ENCODE measurements at places on chromosomes 6 and 20.

DNA sequence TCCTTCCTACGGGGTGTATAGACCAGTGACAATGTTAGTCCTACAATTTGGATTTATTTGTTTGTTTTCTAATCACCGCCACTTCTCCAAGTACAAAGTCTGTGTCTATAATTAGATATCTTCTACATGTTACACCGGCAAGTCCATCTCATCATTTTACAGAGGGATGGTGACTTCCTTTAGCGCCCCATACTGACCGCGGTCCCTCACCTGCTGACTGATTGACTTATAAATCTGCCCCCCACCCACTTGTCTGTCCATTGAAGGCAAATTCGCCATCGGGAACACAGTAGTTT lies 8.9 kb upstream of the NR2E1 start:
- DNase-seq: no peak

DNA sequence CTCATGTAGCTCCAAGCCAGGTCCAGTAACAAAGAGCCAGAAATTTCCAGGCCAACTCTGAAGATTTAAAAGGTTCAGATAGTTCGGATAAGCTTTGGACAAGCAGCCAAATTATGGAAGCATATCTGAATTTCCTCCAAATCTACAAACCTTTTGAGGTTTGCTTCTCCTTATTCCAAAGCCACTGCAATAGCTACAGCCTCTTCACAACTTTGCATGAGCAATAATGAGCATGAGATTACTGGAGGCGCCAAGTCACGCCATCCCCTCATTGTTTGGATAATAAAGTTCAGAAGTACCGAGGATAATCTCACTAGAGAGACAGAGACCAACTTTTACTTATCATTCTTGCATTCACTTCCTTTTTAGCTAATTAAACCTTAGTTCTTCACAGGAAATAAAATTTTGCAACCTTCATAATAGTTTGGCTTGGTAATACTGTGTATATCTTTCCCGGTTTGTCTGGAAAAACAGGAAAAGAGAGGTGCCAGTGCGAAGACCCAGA lies 329.6 kb upstream of the RSPO3 start:
- no peak for DNase-seq

GRCh38 chr20:61500791-61501321 lies 248.8 kb downstream of the CDH4 start:
- no peak for DNase-seq

GRCh38 chr6:97697456-97697855 lies 414.4 kb upstream of the MMS22L start:
- no peak for DNase-seq

- no peak for DNase-seq
Observed at GRCh38 chr6:91087908-91088307, 501.0 kb upstream of the MAP3K7 start.

GRCh38 chr6:28312939-28313338 lies 23.0 kb downstream of the ZSCAN31 start:
- no peak for DNase-seq

- no peak for DNase-seq
Observed at GRCh38 chr6:15376900-15377487, 131.1 kb downstream of the JARID2 start.

GRCh38 chr6:160128125-160128683 lies 6.6 kb downstream of the SLC22A1 start:
- no peak for DNase-seq

DNA sequence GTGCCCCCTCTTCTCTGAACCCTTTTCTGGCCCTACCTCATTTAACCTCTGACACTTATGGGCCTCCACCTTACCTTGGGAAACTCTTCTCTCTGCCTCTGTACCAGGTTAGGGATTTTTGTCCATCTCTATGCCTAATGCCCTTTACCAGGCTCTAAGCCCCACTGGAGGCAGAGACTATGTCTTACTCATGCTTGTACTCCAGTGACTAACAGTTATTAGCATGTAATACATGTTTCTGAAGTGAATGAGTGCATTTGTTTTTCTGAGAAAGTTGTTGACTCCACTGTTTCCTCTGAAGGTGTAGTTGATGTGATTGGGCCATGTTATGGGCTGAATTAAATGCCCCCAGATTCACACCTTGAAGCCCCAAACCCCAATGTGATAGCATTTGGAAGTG lies 234.3 kb downstream of the PACRG start:
- DNase-seq: no peak

GRCh38 chr6:109877028-109878004 lies 100.8 kb upstream of the GPR6 start:
- DNase-seq: no peak

- DNase-seq: no peak
Observed at GRCh38 chr20:1334370-1334731, 5.4 kb upstream of the SDCBP2 start.

DNA sequence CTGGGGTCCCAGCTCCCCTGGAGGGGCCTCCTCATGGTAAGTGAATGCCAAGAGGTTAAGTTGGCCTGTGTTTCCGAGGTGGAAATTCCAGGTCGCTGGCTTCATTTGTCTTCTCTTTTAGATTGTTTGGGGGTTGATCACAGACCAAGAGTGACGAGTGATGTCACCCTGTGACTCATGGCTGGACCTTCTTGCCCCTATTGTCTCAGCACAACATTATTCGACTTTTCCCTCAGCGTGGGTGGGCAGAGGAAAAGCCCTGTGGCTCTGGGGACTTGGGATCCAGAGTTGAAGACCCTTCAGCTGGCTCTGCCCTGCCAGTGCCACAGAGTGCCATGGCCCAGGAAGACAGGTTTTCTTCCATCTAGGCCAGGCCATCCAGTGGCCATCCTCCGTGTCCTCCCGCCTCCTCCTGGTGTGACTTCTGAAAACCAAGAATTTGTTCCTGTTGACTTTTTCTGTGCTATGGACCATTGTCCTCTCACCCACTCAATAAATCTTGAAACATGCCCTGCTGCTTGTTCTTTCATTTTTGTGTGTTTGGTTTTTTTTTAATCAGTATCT lies 15.4 kb upstream of the SNHG17 start:
- DNase-seq: no peak

GRCh38 chr6:19655744-19656143 lies 181.4 kb upstream of the ID4 start:
- DNase-seq: no peak

DNA sequence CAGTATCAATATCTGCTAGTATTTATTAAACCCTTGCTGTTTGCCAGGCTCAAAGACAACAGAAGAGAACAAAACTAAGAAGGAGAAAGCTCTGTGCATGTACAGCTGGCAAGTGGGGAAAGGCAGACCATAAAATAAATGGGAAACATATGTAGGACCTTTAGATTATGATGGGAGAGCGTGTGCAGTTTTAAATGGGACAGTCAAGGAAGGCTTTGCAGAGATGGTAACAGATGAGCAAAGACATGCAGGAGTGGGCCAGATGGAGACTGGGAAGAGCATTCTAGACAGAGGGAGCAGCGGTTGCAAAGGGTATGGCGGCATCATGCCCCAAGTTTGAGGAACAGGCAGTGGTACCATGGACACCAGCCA lies 260.0 kb downstream of the NRN1 start:
- DNase-seq: no peak

GRCh38 chr6:51277474-51277873 lies 458.8 kb downstream of the TFAP2B start:
- no peak for DNase-seq

GRCh38 chr20:3745686-3746173 lies 13.2 kb downstream of the HSPA12B start:
- DNase-seq: no peak

DNA sequence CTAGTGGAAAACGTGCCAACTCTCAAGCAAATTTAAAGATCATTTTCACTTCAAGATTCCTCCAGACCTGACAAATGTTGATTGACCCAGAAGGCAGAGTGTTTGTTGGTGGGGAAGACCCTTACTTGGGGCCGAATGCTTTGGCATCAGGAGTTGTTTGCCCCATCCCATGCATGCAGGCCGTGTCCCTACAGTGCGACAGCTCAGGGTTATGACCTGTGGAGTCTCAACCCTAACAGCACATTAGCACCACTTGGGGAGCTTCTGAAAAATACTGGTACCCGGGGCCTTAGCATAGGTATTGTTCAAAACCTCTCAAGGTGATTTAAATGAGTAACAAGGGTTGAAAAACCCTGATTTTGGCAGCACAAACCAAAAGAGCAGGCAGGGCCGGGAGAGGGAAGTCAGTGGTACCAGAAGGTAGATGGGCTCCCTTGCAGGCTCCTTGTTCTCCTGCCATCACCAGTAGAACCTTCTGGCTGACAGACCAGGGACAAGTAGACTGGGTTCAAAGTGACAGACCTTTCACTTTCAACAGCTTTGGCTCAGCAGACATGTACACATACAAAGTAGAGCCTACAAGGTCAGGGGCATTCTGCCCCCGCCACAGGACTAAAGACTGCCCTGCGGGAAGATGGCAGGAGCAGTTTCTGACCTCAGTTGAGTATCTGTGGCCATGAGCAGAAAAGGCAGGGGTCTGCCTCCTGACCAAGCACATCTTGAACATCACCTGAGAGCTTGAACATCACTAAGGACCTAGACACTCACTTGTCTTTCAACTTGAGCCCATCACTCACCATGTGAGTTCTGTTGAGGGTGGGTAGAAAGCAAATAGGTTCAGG lies 39.6 kb downstream of the PLCG1 start:
- no peak for DNase-seq

GRCh38 chr6:113194090-113194489 lies 663.1 kb upstream of the MARCKS start:
- DNase-seq: no peak

DNA sequence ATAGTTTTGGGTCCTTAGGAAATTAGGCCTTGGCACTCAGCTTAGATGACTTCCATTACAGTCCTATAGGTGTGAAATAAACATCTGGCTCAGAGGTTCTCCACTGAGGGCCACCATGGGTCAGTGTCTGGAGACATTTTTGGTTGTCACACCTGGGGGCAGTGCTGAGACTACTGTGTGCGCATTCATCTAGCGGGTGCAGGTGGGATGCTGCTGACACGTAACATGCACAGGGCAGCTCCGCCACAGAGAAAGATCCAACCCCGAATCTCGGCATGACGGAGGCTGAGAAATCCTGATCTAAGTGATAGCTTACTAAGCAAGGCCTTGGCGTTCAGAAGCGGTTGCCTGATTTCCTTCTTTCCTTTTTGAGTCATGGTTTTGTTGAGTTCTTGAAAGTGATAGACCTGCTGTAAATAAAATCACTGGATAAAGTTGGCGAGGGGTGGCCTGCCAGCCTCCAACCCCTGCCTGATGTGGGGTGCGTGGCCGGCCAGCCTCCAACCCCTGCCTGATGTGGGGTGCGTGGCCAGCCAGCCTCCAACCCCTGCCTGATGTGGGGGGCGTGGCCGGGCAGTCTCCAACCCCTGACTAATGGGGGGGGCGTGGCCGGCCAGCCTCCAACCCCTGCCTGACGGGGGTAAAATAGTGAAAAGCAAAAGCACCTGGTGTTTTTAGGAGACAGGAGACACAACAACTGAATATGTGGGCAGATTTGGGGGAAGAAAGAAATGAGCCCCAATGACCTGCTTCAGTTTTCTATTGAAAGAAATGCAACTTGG lies 158.1 kb downstream of the CDH26 start:
- no peak for DNase-seq

- DNase-seq: no peak
Observed at GRCh38 chr6:39861663-39862062, 69.5 kb downstream of the DAAM2 start.

DNA sequence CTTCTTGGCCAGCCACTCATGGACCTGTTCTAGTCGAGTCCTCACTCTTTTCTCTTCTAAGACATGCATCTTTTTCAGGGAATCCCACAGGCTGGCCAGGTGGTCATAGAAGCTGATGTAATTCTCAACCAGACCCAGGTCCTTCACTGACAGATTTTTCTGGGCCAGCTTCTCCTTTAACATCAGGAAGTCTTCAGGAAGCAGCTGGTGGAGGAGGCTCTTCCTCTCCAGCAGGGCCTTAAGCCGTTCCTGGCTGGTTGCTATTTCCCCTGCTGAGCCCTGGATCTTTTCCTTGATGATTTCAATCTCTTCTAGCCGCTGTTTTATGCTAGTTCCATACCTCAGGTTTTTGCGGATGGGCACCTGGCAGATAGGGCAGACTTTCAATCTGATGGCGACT lies 28.6 kb downstream of the DDX27 start:
- no peak for DNase-seq

DNA sequence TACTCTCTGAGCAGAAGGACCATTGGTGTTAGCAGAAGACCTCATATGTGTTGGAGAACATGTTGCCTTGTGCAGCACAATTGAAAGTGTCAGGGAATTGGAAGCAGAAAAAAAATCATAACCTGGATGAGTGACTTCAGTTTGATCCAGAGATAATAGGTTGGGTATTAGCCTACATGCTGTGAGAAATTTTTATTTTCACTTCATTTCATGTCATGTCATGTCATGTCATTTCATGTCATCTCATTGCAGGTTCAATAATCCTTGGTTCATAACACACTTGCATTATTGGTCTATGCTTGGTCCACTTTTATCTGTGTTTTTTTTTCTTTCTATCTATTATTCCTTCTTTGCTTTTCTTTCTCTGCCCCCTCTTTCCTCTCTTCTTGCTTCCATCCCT lies 34.3 kb downstream of the AKAP7 start:
- DNase-seq: no peak

GRCh38 chr20:51424270-51425117 lies 118.0 kb downstream of the NFATC2 start:
- no peak for DNase-seq

GRCh38 chr6:2581011-2581410 lies 169.7 kb downstream of the MYLK4 start:
- no peak for DNase-seq

- DNase-seq: no peak
Observed at GRCh38 chr6:139288496-139289040, 3.2 kb downstream of the TXLNB start.

GRCh38 chr6:16572943-16573342 lies 188.3 kb downstream of the ATXN1 start:
- DNase-seq: no peak

- DNase-seq: no peak
Observed at GRCh38 chr6:31778193-31778592, 1.1 kb upstream of the VWA7 start.

- no peak for DNase-seq
Observed at GRCh38 chr6:76683985-76684384, 611.5 kb upstream of the IMPG1 start.

GRCh38 chr20:23090147-23090546 lies 4.0 kb upstream of the CD93 start:
- no peak for DNase-seq

- no peak for DNase-seq
Observed at GRCh38 chr20:4820806-4821518, 99.3 kb downstream of the PRND start.

Measured in activated T-cell treated with anti-CD3 and anti-CD28 coated beads for 1 hour (primary cell).